NCI-H345 (cell line): ENCODE measurements at places on chromosomes 3 and 15.

- no peak for DNase-seq
These were observed 29.6 kb downstream of the GALK2 start for GRCh38 chr15:49199666-49200065.

DNA sequence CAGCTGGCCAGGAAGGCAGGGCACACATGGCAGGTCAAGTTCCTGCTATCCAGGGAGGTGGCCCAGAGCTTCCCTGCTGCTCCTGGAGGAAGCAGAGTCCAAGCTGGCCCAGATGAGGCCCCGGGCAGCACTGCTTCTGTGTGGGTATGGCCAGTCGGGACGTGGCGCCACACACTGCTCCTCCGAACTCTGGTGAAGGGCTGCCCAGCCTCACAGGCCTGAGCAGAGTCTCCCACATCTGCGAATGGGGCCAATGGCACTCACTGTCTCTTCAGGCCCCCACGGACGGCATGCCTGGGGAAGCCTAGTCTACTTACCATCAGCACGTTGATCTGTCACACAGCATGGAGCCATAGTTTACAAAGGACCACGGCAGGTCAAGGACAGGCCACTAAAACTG lies 2.5 kb upstream of the PLA2G4F start:
- DNase-seq = no peak

DNA sequence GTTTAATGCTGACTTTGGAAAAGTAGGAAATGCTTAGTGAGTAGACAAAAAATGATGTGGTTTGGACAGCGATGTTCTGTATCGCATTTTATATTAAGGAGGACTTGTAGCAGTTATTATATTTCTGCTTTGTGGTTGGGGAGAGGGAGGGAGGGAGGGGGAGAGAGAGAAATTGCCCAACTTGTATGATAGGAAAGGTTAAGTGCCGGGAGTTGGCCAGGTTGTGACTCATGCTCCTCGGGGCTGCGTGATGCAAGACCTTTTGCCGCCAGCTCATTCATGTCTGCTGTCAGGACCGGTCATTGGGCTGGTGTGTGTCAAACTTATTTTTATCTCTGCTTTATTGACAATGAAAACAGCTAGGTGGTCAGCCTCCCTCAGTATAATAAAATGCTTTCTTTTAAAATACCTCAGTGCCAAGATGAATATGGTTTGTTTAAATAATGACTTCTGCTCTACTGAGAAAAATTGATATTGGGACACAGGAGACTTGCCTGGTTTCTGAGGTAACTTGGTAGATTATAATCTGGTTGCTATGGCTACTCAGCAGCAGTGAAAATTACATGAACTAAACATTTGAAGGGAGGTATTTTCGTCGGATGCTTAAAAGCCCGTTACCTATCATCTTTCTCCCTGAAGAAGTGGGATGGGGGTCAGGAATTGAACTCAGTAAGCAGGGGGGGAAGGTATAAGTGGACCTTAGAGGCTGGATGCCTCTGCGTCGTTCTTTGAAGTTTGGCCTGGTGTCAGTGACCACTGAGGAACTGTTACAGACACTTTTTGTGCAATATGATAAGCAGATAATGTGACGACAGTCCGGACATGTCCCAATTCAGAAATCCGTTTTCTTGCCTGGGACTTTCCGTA lies 90.7 kb downstream of the FNDC3B start:
- DNase-seq = no peak

- no peak for DNase-seq
These were observed 214.3 kb downstream of the OXSM start for GRCh38 chr3:26004172-26004571.

- no peak for DNase-seq
These were observed 156.2 kb downstream of the PLCL2 start for GRCh38 chr3:17040990-17041377.

DNA sequence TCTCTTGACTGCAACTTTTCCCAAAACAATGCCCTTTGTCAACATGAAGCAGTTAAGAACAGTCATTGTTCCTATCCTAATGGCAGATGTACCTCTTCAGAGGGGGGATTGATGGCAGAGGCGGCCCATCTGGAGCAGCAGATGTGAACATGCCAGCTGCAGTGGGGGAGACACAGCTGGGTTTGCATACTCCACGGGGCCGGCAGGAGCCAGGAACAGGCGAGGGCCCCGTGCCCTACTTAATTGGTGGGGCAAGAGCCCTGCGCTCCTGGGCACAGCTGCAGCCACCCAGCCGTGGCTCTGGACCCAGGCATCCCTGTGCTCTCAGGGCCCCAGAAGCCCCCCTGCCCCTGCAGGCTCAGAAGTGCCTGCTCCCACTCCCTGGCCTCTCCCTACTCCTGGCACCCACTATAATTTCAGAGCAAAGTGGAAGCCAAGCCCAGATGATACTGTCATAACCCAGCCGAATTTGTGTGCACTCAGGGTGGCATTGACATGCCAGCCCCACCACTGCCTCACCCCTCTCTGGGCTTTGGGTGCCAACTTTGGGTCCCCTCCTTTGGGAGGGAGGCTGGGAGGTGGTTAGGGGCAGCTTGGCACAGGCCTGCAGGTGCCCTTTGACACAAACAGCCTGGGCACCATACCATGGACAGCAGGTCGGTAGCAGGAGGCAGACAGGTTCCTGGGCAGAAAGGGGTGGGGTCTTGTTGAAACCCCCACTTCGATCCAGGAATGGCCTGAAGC lies 34.6 kb downstream of the ROPN1B start:
- no peak for DNase-seq

GRCh38 chr15:91947683-91948608 lies 94.4 kb downstream of the SLCO3A1 start:
- DNase-seq = no peak

DNA sequence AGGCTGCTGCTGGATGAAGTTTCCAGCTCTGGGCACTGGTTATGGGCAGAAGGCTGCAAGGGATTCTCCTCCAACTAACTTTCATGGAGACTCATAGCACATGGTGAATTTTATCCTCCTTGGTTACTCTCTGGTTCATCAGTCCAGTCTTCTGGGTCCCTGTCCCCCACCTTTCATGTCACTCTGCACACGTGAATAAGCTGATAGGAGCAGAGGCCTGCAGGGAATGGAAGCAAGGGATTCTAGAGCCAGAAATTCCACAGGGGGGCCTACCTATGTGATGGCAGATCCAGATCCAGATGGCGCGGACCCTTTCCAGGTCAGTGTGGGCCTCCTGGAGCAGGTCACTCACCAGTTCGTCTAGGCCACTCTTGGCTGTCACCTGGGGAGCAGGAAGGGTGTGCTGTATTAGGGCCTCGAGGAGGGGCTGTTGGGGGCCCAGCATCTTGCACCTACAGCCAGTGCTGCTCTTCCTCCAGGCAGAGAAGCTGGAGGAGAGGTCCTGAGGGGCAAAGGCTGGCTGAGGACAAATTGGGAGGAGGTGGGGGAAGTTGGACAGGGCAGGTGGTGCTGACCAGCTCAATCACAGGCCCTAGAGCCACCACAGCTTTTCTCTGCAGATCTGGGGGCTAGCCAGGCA lies 30.2 kb downstream of the KY start:
- no peak for DNase-seq

DNA sequence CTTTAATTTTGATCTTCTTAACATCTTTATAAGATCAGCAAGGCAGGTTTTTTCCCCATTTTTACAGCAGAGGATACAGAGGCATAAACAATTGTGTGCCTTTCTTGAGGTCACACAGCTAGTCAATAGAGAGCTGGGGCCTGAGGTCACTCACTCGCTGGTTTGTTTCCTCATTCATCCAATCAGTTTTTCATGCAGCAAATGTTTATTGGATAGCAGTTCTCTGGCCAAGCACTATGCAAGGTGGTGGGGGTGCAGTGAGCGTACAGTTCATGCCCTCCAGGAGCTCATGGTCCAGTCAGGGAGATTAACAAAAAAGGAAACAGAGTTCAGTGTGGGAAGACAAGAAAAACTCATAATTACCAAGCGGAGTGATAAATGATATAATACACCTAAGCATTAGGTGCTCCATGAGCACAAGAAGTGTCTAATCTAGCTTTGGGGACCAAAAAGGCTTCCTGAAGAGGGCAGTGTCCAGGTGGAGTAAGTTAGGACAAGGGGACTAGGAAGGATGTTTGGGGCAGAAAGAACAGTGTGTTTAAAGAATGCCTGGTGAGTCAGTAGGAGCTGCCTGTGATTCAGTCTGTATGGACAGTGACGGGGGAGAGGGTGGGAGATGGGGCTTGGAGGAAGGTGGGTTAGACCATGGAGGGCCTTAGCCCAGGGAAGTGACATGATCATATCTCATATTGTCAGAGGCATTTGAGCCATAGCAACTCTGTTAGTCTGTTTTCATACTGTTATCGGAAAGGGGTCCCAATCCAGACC lies 29.3 kb downstream of the MAP2K5 start:
- no peak for DNase-seq

DNA sequence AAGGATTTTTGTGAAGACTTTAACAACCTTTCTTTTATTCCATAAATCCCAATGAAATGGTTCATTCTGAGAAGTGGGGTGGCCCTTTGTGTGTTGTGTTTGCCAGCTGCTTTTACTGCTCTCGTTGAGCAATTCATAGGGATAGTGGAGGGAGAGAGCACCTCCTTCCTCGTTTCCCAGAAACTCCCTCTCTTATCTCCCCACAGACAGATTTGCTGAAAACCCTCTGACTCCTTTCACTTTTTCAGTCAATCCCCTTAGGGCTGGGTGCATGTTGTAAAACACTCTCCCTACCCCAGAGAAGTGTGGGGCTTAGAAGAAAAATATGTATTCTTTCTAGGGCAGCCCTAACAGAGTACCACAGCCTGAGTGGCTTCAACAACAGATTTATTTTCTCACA lies 557.2 kb upstream of the RGMA start:
- DNase-seq = no peak

DNA sequence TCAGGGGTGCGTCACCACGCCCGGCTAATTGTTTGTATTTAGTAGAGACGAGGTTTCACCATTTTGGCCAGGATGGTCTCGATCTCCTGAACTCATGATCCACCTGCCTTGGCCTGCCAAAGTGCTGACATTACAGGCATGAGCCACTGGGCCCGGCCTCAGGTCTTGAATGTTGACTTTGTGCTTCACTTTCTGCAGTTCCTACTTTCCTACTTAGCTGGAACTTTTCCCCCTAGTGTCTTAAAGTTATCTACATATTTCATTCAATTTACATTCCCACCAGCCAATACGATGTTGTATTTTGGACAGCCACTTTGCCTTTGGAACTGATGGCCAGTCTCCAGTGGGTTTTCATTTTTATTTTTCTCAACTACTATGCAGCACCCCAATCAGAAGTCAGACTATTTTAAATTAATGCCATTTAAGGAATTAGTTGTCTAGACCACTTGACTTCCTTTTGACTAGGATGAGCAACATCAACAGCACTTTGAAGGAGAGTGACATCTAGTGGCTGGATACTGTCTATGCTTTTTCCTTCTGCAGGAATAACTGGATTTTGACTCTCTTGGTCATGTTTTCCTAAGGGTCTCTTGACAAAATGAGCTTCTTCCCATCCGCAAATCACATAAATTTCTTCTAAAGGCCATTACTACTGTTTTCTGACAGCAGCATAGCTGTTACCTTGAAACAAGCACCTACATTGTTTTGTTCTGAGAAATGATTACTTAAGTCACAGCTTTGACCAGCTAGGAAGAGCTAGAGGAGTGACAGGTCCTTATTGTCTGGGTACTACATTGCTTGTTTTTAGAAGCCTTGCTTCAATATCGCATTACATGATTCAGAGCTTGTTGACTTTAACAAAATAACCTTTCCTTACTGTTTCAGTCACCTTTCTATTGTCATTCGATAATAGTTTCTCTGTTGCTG lies 140.2 kb downstream of the ITPR1 start:
- peak; percentile 54 for DNase-seq

GRCh38 chr3:130515755-130516154 lies 1.2 kb upstream of the COL6A6 start:
- no peak for DNase-seq

GRCh38 chr3:45682786-45683185 lies 6.4 kb upstream of the SACM1L start:
- no peak for DNase-seq

DNA sequence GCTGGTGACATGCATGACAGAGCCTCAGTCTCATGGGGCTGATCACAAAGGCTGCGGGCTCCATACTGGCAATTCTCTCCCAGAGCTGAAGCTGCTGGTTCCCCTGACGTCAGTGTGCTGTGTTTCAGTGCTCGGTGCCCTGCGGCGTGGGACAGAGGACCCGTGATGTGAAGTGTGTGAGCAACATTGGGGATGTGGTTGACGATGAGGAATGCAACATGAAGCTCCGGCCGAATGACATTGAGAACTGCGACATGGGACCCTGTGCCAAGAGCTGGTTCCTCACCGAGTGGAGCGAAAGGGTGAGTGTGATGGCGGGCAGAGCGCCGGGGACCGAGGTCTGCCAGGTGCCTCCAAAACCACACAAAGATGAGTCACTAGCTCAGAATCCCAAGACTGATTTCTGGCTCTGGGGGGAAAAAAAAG lies 62.0 kb upstream of the NR2E3 start:
- DNase-seq = no peak

GRCh38 chr3:137204409-137204808 lies 246.6 kb downstream of the IL20RB start:
- DNase-seq = no peak

DNA sequence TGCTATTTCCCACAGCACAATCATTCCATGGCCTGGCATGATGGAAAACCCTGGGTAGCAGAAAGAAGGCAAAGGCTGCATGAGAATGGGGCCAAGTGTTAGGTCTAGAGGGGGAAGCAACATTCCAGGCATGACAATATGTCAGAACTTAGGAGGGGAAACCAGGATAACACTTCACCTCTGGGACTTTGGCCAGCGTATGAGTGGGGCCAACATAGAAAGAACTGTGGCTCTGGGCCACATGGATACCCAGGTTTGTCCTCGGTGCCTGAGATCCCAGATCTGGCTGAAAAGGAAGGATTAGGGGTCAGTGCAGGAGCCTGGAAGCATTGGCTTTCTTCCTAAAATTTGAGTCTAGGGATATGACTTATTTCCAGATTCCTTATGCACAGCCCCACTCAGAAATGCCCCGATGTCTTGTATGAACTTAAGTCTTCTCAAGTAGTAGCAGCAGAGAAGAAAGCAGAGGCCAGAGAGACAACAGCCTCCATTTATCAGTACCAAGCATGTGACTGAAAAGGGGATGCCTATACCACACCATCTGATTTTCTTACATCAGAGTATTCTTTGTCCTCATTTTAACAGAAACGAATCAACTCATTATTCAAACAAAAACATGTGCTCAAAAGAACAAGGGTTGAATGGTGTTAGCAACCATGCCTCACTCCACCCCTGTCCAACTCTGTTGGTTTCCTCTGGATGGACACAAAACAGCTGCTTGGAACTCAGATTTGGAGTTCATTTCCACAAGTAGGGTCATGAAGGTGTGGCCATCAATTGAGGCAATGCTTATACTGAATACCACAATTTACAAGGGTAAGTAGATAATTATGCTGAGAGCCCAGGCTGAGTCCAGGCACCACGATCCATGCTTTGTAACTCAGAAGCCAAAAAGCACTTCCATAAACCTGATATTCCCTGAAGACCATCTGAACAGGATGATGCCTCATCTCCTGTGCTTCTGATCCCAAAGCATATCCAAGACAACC lies 43.7 kb upstream of the NDUFB4 start:
- no peak for DNase-seq

- DNase-seq = no peak
These were observed 59.6 kb upstream of the NEDD4 start for GRCh38 chr15:56053046-56053400.

GRCh38 chr3:3504686-3505085 lies 294.5 kb upstream of the LRRN1 start:
- no peak for DNase-seq

- DNase-seq = no peak
These were observed 15.3 kb downstream of the CNOT10 start for GRCh38 chr3:32700244-32700643.
